ENCODE measurements at places on chromosomes 6 and 20. TPM values are rescaled to one million over a fixed set of nuclear protein-coding genes. Genes with fewer than 3 reads are reported as not detected.

GRCh38 chr20:5430670-5431069 lies 113.9 kb upstream of the PROKR2 start:
- no peaks in the 10 kb centered on the region for H3K4me1 ChIP-seq
- H3K27me3 ChIP-seq = no peaks in the 10 kb centered on the region
- no peak overlapping the region for H3K4me3 ChIP-seq
- no peak overlapping the region for H3K27ac ChIP-seq

DNA sequence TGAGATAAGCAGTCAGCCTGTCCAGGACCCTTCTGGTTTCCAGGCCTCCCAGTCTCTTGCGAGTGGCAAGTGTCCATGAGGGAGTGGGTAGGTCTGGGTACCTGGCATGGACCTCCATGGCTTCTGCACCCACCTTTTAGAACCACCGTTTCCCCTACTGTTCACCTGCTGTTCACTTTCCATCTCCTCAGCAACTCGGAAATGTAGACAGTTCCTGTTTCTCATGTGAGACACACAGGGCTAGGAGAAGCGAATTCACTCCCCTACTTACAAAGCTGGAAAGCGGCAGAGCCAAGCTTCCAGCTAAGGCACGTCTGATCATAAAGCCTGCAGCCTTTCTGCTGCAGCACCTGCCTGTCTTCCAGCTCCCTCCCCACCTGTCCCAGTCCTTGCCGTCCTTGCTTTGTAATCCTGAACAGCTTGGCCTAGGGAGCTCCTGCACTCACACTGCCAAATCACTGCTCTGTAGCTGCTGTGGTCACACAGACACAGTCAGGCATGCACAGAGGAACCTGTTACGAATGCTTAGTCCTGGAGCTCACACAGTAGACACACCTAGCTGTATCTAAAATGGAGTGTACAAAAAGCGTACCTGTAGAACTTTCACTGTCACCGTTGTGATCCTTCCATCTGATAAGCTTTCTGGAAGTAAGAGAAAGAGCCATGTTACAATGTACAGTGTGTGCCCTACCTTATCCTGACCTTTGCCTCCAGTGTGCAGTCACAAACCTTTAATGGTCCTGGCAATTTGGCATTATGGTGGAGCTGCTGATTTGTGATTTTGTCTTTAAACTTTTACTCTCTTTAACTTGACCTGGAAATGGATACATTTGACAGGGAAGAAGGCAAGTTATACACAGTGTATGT lies 294.1 kb downstream of the NRN1 start:
- no peaks in the 10 kb centered on the region for H3K4me1 ChIP-seq
- H3K27ac ChIP-seq = no peak overlapping the region
- no peaks in the 10 kb centered on the region for H3K27me3 ChIP-seq

GRCh38 chr6:43241446-43241845 lies 1.8 kb upstream of the TTBK1 start:
- H3K27ac ChIP-seq = no peak overlapping the region
- H3K4me1 ChIP-seq = no peaks in the 10 kb centered on the region
- no peak for DNase-seq
- H3K27me3 ChIP-seq = peaks cover 54% of the 10 kb centered on the region
- no peaks in the 10 kb centered on the region for H3K36me3 ChIP-seq

DNA sequence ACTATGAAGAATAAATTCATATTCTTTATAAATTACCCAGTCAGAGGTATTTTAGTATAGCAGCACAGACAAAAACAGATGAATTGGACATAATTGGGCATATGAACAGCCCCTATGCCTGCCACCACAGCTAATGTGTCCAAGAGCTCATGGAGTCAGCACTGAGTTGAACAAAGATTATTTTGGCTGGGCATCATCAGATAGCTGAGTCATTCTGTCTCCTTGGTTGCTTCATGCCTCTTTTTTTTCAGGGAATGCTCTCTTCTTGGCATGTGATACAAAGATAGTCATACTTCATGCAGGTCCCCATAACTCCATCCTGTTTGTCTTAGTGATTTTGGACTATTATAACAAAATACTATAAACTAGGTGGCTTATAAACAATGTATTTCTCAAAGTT lies 275.6 kb downstream of the TENT5A start:
- no peak overlapping the region for H3K27ac ChIP-seq
- H3K27me3 ChIP-seq = no peaks in the 10 kb centered on the region
- no peaks in the 10 kb centered on the region for H3K4me1 ChIP-seq
- H3K36me3 ChIP-seq = no peaks in the 10 kb centered on the region

- DNase-seq = peak; percentile 95
- no peak overlapping the region for H3K4me3 ChIP-seq
- H3K36me3 ChIP-seq = no peaks in the 10 kb centered on the region
- H3K27ac ChIP-seq = peak overlapping the region; percentile 31
- peaks cover 9% of the 10 kb centered on the region for H3K4me1 ChIP-seq
- H3K27me3 ChIP-seq = no peaks in the 10 kb centered on the region
These were observed 98.5 kb downstream of the TFAP2A start for GRCh38 chr6:10316373-10316721.

GRCh38 chr6:18985996-18986395 lies 598.8 kb downstream of the RNF144B start:
- no peak for DNase-seq
- no peaks in the 10 kb centered on the region for H3K27me3 ChIP-seq
- no peak overlapping the region for H3K27ac ChIP-seq
- H3K36me3 ChIP-seq = no peaks in the 10 kb centered on the region
- H3K4me1 ChIP-seq = no peaks in the 10 kb centered on the region

GRCh38 chr6:32436995-32437836 lies 2.5 kb upstream of the HLA-DRA start:
- no peak overlapping the region for H3K4me3 ChIP-seq
- H3K27me3 ChIP-seq = peaks cover 5% of the 10 kb centered on the region
- H3K4me1 ChIP-seq = no peaks in the 10 kb centered on the region

DNA sequence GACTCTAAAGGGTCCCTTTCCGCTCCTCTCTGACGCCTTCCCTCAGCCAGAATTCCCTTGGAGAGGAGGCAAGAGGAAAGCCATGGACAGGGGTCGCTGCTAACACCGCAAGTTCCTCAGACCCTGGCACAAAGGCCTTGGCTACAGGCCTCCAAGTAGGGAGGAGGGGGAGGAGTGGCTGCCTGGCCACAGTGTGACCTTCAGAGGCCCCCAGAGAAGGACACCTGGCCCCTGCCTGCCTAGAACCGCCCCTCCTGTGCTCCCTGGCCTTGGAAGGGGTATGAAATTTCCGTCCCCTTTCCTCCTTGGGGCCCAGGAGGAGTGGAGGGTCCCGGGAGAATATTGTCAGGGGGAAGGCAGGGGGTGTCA lies 2.7 kb downstream of the VEGFA start:
- peak overlapping the region; percentile 83 for H3K4me3 ChIP-seq
- H3K36me3 ChIP-seq = no peaks in the 10 kb centered on the region
- DNase-seq = no peak
- peaks cover 3% of the 10 kb centered on the region for H3K27me3 ChIP-seq
- no peak overlapping the region for H3K27ac ChIP-seq
- peaks cover 40% of the 10 kb centered on the region for H3K4me1 ChIP-seq

- DNase-seq = no peak
- peaks cover 16% of the 10 kb centered on the region for H3K4me1 ChIP-seq
- no peak overlapping the region for H3K4me3 ChIP-seq
- H3K36me3 ChIP-seq = peaks cover 2% of the 10 kb centered on the region
These were observed 3.8 kb downstream of the ELOVL5 start for GRCh38 chr6:53344969-53345368.

DNA sequence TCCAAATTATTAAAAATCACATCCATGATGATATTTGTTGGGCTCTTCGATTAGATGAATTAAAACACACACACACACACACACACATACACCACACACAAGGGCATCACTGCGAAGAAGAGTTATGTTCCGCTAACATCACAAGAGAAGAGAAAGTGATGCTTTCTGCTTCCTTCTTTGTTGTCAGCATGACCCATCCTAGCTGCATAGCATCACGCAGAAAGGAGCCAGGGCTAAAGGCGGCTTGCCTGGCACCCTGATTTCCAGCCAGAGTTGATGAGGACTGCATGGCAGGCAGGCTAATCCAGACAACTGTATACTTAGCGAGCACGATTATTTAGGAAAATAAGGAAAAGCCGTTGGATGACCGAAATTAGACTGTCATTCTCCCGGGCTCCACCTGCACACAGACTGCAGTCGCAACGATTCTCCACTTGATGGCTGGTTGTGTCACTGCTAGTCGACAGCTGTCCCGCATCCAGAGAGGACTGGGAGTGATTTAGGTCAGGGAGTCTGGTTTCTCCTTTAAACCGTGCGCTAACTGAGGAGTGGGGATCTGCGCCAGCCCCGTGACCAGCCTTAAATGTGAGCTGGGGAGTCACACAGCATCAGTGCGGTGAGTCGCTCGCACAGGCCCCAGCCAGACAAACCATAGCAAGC lies 70.6 kb upstream of the SOX4 start:
- DNase-seq = no peak
- no peaks in the 10 kb centered on the region for H3K4me1 ChIP-seq
- no peaks in the 10 kb centered on the region for H3K27me3 ChIP-seq
- no peak overlapping the region for H3K27ac ChIP-seq
- H3K36me3 ChIP-seq = no peaks in the 10 kb centered on the region

DNA sequence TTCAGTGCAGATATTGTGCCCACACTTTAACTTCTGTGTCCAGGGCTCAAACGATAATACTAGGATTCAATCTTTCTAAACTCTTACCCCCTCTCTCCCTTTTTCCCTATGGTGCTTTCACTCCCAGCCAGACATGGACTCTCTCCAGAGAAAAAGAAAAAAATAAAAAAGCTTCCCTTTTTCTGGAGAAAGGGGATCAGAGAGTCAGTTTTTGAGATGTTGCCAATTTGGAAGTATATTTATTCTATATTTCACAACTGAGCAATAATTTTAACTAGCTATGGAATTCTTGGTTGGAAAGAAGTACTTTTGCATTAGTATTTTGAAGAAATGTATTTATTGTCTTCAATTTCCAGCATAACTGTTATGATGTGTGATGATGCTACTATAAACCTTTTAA lies 72.2 kb upstream of the ZFP64 start:
- H3K4me3 ChIP-seq = no peak overlapping the region
- H3K36me3 ChIP-seq = no peaks in the 10 kb centered on the region
- H3K27ac ChIP-seq = no peak overlapping the region
- H3K4me1 ChIP-seq = no peaks in the 10 kb centered on the region
- no peaks in the 10 kb centered on the region for H3K27me3 ChIP-seq
- DNase-seq = no peak

GRCh38 chr20:43388268-43389002 lies 69.3 kb upstream of the SRSF6 start:
- no peaks in the 10 kb centered on the region for H3K4me1 ChIP-seq
- no peaks in the 10 kb centered on the region for H3K36me3 ChIP-seq
- H3K27me3 ChIP-seq = peaks cover 2% of the 10 kb centered on the region
- H3K27ac ChIP-seq = no peak overlapping the region
- DNase-seq = peak; percentile 12

DNA sequence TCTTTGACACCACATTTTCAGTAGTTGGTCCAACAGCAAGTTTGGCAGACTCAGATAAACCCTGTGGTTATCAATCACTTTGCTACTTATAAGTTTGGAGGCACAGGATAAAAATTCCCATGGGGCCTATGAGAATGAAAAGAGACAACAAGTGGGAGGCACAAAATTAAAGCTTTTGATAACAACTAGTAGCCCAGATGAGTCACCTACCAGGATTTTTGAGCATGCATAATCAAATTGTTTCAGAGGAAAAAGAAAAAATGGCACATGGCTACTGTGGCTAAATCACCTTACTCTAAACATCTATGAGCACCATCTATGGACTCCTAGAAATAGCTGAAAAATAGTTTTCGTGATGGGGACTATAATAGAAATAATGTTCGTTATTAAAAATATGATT lies 40.8 kb upstream of the BMP5 start:
- peak; percentile 66 for DNase-seq
- no peak overlapping the region for H3K27ac ChIP-seq
- H3K27me3 ChIP-seq = no peaks in the 10 kb centered on the region
- H3K36me3 ChIP-seq = no peaks in the 10 kb centered on the region
- no peak overlapping the region for H3K4me3 ChIP-seq

Gene LY6G6C
- total RNA-seq = 0.66 TPM

Gene IRAK1BP1
- 3.7 TPM for total RNA-seq

Gene CCM2L
- 0.11 TPM for total RNA-seq

Gene VSTM2L
- total RNA-seq = 17.7 TPM

Gene PIGU
- total RNA-seq = 16.7 TPM

Gene ELOVL4
- 10.4 TPM for total RNA-seq

Gene OXT
- total RNA-seq = not detected

Gene SIM1
- total RNA-seq = not detected

Gene FAM184A
- total RNA-seq = 2.0 TPM

Gene KCNQ2
- total RNA-seq = 11.5 TPM

Gene PPARD
- total RNA-seq = 11.3 TPM

Measured in astrocyte (in vitro differentiated cells and primary cell).